ENCODE measurements at places on chromosomes 1 and 21.

DNA sequence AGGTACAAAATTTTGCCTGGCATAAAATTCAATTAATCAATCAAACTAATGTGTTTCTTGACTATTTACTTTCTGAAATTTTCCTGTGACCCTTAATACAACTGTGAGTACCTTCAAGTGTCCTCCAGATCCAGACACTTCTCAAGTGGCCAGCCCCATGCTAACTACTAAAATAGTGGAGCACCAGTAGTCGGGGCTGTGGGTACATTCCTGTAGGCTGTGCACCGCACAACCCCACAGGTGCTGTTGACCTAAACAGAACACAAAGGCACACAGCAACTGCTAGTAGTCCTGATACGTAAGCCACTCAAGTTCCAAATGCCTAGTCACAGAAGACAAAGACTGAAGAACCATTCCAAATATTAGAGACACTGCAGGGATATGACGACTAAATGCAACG is 36.6 kb downstream of the TMEM50B start:
- no peak for DNase-seq

GRCh38 chr1:89826594-89826993 is 5.8 kb downstream of the LRRC8D start:
- no peak for DNase-seq

DNA sequence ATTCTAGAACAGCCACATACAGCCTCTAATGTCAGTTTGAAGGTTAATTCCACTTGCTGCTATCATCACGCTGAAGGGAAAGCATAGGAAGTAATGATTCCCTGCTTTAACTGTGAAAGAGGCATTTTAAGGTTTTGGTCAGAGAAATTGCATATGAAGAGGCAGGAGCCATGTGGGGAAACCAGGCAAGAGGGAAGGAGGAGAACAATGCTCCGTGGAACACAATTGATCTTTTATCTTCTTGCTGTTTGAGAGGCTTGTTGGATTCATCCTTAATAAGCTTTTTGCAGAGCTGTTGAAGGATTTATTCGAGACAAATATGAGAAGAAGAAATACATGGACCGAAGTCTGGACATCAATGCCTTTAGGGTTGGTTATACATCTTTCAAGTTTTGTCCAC is 35.9 kb downstream of the SMAP2 start:
- DNase-seq: no peak

- DNase-seq: no peak
These were observed 86.7 kb downstream of the PTPRU start for GRCh38 chr1:29322861-29323585.

GRCh38 chr1:207282496-207283380 is 38.7 kb upstream of the CD55 start:
- DNase-seq: no peak

DNA sequence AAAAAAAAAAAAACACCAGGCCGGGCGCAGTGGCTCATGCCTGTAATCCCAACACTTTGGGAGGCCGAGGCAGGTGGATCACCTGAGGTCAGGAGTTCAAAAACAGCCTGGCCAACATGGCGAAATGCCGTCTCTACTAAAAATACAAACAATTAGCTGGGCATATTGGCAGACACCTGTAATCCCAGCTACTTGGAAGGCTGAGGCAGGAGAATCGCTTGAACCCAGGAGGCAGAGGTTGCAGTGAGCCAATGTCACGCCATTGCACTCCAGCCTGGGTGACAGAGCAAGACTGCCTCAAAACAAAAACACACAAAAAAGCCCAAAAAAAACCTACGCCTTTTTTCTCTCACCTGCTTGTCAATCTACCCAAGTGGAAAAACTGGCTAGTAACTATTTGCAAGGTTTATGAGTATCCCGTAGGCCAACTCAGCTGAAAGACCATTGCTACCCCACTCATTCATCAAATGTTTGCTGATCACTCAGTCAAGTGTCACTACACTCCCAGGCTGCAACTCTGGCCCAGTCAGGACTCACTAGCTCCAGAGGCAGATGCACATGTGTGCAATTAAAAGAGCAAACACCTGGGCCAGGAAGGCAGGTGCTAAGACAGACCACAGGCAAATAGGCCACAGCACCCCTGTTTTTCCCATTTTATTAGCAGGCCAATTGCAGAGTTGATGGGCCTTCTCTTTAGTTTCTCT is 2.0 kb downstream of the CSRP1 start:
- no peak for DNase-seq

DNA sequence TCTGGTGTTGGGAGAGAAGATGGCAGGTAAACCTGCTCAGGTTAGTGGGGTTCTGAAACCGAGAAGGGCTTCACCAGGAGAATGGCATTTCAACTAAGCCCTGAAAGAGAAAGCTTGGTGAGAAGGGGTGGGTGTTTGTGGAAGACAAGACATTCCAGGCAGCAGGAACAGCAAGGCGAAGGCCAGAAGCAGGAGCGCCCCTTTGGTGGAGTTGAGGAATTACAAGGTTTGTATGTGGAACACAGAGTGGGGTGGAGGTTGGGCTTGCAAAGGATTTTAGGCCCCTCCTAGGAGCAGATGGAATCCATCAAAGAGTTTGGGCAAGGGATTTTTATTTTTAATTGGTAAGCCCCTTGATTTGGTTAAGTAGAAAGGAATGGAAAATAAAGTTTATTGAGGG is 24.8 kb upstream of the ELOA start:
- no peak for DNase-seq

- DNase-seq: no peak
These were observed 49.1 kb downstream of the HHAT start for GRCh38 chr1:210377731-210378333.

GRCh38 chr1:235098547-235098946 is 30.1 kb downstream of the TOMM20 start:
- DNase-seq: no peak

DNA sequence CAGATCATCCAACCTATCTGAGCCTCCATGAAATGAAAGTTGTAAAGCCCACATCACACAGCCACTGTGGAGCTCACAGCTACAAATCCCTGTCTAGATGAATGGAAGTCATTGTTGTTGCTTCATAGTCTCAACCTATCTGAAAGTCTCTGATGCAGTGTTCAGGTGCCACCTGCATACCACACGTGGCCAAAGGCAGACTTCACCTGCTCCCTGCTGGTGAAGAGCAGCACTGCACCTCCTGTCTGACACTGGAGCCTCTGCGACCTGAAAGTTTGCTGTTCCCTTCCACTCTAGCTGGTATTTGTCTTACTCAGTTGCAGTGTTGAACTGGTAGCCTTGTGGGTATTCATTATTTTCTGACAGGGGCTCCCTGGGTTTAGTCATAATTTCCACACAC is 18.4 kb downstream of the LORICRIN start:
- peak; percentile 58 for DNase-seq

DNA sequence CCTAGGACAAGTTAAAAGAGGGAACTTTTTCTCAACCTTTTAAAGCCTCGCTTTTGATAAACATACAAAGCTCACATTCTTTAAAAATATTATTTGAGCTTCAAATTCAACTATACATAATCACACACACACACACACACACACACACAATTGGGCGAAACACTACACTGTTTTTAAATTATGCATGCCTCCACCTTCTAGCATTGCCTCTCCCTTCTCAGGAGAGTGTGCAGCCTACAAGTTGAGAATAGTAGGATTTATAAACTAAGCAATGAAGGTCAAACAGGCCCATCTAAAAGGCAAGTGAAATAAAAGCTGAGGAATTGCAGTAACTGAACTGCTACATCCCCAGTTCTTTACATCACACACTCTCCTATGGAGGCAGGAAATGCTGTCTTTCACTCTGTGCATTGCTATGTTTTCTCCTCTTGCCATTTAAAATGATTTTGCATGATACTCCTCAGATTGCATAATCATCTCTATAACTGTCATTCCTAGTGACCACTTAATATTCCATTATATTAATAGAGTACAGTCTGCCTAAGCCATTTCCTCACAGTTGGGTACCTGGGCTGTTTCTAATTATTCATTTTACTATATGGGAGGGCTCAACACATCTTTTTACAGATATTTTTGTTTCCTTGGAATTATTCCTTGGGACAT is 92.5 kb upstream of the KCNE2 start:
- no peak for DNase-seq

GRCh38 chr1:10818262-10819197 is 22.1 kb upstream of the CASZ1 start:
- DNase-seq: no peak

- no peak for DNase-seq
These were observed 5.7 kb upstream of the MATN1 start for GRCh38 chr1:30728832-30729638.

DNA sequence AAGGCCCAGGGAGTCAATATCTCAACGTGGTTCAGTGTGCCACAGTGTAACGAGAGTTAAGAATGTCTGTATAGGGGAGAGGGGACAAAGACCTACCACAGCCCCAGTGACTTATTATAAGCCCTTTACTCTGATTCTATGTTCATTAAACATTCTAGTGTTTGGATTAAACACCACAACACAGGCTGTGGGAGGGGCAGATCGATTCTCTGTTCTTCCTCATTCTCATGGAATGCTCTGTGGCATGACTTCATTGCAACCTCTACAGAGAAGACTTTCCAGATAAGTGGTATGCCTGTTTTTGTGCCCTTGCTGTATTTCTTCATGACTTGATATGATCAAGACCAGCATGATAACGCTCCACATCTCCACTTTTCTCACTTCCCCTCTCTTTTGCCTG is 39.0 kb upstream of the CD5L start:
- DNase-seq: no peak

GRCh38 chr1:150562446-150563339 is 13.5 kb downstream of the ADAMTSL4 start:
- no peak for DNase-seq

DNA sequence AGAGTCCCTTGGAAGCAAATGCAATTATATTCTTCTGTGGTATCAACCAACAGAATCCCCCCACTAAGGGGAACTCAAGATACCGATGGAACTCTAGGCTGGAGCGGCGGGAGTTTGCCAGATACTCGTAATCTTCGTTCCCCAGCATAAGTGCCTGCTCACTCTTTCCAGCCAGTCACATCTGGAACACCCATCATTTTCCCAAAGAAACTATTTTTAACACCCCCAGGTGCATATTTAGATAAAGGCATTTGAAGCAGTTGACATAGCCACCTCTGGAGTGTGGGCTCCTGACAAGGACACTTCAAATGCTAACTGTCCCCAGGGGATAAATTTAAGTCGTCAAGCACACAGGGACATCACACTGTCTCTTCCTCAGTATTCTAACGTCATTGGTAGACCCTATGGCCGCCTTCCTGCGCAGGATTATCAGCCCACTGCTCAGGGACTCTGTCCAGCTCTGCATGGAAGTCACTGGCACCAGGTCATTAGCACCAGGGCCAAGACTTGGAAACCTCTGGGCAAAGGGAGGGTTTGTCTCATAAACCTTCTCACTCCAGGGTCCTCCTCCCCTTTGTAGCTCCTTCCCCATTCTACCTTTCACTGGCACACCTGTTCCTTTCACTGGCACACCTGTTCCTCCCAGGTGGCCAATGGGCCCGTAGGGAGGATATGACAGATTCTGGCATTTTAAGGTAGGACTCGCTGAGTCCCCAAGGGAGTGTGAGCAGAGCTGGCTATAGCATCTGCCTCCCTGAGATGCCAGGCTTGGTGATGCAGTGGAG is 48.8 kb downstream of the H3-3A start:
- DNase-seq: peak; percentile 46

DNA sequence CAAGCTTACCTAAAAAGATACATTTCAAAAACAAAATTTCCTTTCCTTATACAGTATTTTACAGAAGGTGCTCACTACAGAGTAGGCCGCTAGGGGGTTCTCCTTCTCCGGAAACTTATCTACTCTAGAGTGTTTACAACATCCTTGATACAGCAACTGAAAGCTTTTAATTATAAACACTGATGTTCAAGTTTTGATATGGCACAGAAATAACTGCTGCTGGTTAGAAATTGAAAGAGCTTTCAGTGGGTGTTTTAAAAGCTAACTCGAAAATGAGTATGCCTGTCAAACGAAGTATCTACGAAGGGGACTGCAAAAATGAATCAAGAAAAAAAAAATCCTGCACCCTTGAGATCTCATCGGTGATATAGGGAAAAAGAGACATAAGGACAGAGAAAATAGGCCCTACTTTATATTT is 1.0 kb downstream of the YOD1 start:
- peak; percentile 57 for DNase-seq

- peak; percentile 66 for DNase-seq
These were observed 21.1 kb downstream of the ERRFI1 start for GRCh38 chr1:8004803-8005573.

- no peak for DNase-seq
These were observed 37.4 kb downstream of the SMYD2 start for GRCh38 chr1:214318356-214318755.

GRCh38 chr1:114092186-114093062 is 61.2 kb downstream of the SYT6 start:
- DNase-seq: no peak

DNA sequence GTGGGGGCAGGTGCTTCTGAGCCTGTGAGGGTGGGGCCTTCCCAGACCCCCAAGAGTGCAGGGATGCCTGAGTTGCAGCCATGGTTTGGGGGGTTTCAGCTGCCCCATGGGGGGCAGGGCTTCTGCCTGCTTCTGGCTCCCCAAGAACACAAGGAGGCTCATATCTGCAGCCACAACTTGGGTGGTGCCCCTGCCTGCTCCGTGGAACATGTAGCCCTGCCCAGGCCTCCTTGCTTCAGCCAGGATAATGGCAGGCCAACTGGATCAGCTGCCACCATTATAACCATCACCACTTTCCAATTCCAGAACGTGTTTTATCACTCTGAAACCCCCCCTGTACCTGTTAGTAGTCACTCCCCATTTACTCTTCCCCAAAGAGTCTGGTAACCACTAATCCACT is 14.0 kb downstream of the ZBTB40 start:
- DNase-seq: no peak

DNA sequence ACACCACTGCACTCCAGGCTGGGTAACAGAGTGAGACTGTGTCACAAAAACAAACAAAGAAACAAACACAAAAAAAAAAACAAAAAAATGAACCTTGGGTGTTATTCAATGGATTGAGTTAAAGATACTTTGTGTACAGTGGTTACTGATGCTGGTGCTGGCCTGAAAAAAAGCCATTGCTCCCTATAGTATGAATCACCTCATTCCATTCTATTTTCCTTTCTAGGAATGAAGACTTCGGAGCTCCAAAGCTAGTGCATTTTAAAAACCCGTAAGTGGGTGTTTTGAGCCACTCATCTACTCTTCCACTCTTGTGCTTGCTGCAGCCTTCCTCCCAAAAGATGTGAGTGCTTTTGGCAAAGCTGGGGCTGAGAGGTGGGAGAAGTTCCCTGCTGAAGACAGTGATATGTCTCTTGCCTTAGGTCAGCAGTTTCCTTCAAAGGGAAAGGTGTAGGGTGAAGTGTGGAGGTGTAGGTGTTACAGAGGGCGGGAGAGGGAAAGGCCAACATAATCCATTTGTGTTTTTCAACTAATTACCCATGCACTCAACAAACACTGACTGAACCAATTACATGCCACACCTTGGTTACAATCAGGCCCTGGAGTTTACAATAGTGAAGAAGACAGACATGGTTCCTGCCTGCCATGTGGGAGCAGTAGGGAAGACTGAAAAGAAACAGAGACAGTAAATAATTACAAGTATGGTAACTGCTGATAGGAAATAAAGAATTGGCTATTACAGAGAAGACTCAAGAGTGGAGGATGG is 55.0 kb upstream of the SERBP1 start:
- DNase-seq: peak; percentile 15
